ENCODE measurements at places on chromosomes 1 and 21.

GRCh38 chr1:246324711-246325110 is 182.4 kb downstream of the SMYD3 start:
- no peak for DNase-seq

GRCh38 chr1:61141288-61142042 is 59.1 kb downstream of the NFIA start:
- DNase-seq = peak; percentile 34

DNA sequence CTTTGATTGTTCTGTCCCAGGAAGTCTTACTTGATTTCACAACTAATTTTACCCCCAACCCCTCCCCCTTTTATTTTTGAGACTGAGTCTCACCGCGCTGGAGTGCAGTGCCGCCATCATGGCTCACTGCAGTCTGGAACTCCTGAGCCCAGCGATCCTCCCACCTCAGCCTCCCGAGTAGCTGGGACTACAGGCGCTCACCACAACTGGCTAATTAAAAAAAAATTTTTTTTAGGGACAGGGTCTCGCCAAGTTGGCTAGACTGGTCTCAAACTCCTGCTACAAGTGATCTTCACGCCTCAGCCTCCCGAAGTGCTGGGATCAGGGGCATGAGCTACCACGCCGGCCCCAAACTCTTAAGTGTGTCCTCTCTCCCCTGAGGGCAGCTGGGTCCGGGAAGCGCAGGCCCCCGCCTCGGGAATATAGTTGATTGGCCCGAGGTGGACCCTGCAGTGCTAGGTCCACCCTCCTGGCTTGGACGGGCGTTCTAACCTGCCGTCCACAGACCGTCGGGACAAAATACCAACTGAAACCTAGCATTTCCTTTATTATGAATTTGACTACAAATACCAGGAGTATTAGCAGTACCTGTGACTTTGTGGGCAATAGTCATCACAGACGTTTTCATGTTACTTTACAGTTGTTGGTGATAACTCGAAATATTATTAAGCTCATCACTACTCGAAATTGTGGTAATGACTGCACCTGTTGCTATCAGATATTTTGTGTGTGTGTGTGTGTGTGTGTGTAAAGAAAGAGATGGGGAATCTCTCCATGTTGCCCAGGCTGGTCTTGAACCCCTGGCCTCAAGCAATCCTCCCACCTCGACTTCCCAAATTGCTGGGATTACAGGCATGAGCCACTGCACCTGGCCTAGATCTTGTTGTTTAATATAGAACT is 642 bp upstream of the PARP1 start:
- no peak for DNase-seq

- no peak for DNase-seq
These were observed 38.4 kb downstream of the MIXL1 start for GRCh38 chr1:226261818-226262217.

GRCh38 chr1:65524931-65525265 is 104.4 kb downstream of the LEPR start:
- DNase-seq = no peak

GRCh38 chr1:213779228-213779627 is 208.5 kb upstream of the PROX1 start:
- DNase-seq = no peak

DNA sequence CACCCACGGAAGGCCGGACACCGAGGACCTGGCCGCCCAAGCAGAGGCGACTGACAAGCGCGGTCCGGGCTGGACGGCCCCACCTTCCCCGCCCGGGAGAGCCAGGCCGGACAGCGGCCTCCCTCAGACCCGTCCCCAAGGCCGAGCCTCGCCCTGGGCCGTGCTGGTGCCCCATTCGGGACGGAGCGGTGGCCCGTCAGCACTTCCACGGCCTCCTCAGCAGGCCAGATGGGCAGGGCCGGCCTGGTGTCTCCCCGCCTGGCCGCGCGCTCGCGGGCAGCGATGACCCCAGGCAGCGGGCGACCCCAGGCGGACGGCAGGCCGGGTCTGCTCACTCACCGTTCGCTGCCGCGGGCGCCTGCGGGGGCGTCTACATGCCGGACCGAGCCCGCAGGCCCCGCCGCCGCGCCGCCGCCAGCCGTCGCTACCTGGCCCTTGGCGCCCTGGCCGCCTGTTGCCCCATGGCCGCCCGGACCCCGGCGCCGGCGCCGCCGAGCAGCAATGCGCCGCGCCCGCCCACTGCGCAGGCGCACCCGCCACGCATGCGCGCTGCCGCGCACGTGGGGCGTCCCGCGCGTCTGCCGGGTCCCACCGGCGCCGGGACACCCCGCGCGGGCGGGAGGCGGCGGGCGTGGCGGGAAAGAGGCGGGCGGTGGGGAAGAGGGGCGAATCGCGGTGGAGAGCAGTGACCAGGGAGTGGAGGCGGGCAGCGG is at the start of gene NADK:
Gene NADK, minus strand, starts transcription at position 521 of the 713 bp plus-strand sequence. CDS start 13,064 bp downstream, outside the sequence.
- DNase-seq = no peak

DNA sequence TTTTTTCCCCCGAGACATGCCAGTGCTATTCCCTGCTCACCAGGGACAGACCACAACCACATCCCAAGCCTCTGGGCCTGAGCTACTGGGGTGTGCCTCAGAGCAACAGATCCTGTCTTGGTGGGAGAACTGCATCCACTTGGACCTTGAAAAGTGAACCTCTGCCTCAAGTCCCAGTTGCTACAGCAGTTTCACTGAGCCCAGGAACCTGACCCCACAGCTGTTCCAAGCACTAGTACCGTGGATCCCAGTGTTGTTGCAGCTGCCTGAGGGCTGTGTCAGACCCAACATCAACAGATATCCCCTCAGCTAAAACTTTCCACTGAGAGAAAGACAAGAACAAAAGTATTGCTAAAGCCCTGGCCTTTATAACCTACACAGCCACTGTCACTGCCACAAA is 373.0 kb downstream of the PLPP3 start:
- no peak for DNase-seq

GRCh38 chr1:204992201-204992997 is 50.6 kb upstream of the CNTN2 start:
- no peak for DNase-seq

GRCh38 chr1:181141431-181141910 is 53.0 kb downstream of the IER5 start:
- peak; percentile 24 for DNase-seq

DNA sequence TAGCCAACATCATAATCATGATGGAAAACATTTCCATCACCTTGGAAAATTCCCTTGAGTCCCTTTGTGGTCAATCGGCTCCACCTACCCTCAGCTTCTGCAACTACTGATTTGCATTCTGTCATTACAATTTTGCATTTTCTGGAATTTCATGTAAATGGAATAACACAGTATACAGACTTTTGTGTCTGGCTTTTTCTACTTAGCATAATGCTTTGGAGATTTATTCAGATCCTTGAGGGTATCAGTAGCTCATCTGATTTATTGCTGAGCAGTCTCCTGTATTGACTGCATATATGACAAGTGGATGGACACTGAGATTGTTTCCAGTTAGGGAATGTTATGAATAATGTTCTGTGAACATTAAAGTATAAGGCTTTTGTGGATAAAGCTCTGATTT is 358.3 kb downstream of the USP25 start:
- DNase-seq = no peak

DNA sequence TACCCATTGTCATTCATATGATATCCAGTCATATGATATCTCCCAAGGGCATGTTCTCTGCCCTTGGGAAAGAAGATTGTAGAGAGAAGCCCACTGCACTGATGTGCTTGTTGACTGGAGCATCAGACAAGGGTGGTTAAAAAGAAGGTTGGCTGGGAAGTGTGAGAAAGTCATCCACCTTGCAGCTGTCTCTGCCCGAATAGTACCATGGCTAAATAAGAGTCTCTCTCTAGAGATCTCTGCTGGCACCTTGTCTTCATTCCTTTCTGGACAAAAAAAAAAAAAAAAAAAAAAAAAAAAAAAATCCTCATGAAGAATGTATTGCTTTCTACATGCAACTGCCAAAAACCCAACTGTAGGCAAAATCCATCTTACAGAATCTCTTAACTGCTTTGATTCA is 349.7 kb upstream of the ESRRG start:
- no peak for DNase-seq

DNA sequence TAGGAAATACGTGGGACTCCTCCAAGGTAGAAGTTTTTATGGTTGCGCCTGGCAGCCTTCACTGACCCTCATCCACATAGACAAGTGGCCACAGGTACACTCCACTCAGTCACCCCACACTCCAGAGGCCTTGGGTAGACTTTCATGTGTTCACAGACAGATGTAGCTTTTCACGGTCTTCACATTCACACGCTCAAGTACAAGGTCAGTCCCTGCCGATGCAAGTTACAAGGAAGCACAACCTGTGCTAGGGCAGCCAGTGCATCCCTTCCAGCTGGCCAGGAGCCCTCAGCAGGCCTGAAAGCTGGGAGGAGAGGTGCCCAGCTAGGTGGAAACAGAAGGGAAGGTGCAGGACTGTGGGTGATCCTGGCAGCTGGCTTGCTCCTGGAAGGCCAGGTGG is 55.5 kb upstream of the FAM20B start:
- no peak for DNase-seq

- DNase-seq = no peak
These were observed 247.8 kb downstream of the NCAM2 start for GRCh38 chr21:21246007-21246406.
